Activated CD8-positive, alpha-beta memory T cell treated with anti-CD3 and anti-CD28 coated beads for 1 hour (primary cell): ENCODE measurements at places on chromosomes 12 and 14.

GRCh38 chr12:19138956-19139355 lies 9.4 kb downstream of the PLEKHA5 start:
- DNase-seq = no peak

- no peak for DNase-seq
Measured at GRCh38 chr14:35375558-35376025, 29.0 kb downstream of the NFKBIA start.

GRCh38 chr12:62575036-62575435 lies 108.4 kb downstream of the MON2 start:
- DNase-seq = no peak

GRCh38 chr12:116558280-116559161 lies 660 bp upstream of the MAP1LC3B2 start:
- no peak for DNase-seq

- DNase-seq = no peak
Measured at GRCh38 chr14:101197595-101198397, 294.3 kb upstream of the RTL1 start.

DNA sequence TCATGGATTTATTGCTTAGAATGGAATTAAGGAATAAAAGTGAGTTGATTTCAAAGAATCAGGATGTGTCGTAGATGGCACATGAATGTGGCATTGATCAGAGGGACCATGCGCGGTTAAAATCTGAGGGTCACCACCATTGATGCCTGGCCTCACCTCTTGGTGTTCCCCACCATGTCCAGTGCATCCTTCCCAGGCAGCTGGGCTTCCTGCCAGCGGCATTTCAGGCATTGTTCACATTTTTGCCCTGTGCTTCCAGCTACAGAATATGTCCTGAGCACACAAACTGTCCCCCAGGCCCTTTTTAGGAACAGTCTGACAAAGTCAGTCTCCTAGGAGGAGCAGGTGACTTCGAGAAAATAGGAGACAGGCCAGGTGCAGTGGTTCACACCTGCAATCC lies 42.0 kb upstream of the TSPAN9 start:
- no peak for DNase-seq
